EL (cell line): ENCODE measurements at places on chromosomes 5 and 9.

GRCh38 chr9:129235041-129235930 lies 57.2 kb upstream of the IER5L start:
- DNase-seq = no peak

DNA sequence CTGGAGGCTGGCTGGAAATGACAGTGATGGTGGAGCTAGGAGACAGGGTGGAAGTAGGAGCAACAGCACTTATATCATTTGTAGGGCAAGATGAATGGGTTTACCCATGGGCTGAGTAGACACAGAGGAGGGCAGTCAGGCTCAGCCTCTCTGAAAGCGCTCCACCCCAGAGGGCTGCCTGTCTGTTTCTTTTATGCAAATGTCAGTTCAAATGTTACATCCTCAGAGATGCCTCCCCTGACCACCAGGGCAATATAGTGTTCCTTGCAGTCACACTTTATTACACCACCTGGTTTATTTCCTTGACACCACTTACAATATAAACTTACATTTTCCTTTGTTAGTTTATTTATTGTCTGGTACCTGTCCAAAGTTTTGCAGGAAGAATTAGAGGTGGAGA lies 159.5 kb upstream of the IL12B start:
- DNase-seq = no peak

DNA sequence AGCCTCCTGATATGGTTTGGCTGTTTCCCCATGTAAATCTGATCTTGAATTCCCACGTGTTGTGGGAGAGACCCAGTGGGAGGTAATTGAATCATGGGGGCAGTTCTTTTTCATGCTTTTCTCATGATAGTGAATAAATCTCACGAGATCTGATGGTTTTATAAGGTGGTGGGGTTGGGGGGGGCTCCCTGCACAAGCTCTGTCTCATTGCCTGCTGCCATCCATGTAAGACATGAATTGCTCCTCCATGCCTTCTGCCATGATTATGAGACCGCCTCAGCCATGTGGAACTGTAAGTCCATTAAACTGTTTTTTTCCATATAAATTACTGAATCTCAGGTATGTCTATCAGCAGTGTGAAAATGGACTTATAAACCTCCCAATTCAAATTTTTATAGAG lies 12.8 kb downstream of the XRCC4 start:
- DNase-seq = no peak

- DNase-seq = peak; percentile 86
Measured at GRCh38 chr5:96172436-96172835, 210.8 kb upstream of the ELL2 start.

DNA sequence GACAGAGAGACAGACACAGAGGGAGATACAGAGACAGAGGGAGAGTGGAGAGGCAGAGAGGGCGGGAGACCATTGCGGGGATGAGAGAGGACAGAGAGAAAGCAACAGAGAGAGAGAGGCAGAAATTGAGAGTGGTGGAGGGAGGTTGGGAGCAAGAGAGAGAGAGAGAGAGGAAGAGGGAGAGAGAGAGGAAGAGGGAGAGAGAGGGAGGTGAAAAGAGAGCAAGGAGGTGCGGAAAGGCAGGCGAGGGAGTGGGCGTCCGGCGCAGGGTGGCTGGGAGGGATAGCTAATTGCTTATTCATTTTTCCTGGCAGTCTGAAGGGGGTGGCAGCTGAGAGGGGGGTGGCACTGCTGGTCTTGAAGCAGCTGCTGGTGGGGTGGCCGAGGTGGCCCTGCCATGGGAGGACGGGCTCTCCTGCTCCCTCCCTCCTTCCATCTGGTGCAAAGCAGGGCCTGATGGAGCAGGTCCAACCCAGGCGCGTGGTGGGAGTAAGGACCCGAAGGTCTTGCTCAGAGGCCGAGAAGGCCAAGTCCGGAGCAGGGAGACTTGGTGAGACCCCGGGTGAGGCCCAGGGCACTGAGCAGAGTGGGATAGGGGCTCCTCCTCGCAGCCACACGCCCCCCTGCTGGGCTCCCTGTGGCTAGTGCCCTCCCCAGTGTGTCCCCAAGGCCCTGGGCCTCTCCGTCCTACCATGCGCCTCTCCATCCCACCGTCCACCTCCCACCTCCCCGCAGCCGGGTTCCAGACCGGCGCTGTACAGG lies 25.3 kb upstream of the RNU6ATAC start:
- DNase-seq = no peak

DNA sequence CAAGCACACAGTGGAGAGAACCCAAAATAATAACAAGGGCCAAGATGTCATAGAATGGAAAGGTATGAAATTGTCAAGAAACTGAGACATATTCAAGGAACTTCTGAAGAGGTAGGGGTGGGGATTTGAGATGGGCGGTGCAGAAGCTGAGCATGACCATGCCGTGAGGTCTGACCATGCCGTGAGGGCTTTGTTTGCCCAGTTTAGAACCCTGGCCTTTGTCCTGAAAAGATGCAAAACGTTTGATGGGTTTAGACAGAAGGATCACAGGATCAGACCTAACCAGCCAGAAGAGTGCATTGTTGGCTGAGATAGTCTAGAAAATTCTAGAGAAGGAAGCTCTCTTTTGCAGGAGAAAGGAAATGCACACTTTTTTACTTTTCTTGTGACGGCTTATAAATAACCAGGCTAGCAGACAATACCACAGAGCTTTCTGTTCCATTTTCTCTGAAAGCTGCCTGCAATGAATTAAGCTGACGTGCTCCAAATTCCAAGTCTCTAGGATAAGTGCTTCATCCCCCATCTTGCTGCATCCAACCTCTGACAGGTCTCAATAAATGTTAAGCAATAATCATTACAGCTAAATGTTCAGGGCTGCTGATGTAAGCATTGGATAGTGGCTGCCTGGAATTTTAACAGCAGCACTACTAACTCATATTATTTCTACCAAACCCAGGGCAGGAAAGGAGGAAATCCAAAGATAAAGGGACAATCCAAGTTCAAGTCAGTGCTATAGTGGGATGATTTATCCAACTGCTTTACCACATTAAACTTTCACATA lies 110.9 kb upstream of the IL6ST start:
- DNase-seq = no peak

DNA sequence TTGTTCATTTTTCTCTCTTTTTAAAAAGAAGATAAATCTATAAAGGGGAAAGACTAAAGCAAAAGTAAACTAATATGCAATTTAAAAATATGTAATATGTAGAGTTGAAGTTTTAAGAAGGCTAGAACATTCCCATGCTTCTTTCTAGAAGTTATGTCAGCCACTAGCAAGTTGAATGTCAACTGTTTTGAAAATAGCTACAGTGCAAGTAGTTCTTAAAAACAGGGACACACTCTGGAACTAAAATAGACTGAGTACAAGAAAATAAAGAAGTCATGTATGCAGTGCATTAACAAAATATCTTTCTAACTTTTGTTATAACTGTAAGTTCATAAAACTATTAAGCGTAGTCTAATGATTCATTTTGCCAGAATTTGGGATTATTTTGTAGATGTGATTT lies 7.9 kb downstream of the TMEM38B start:
- no peak for DNase-seq

DNA sequence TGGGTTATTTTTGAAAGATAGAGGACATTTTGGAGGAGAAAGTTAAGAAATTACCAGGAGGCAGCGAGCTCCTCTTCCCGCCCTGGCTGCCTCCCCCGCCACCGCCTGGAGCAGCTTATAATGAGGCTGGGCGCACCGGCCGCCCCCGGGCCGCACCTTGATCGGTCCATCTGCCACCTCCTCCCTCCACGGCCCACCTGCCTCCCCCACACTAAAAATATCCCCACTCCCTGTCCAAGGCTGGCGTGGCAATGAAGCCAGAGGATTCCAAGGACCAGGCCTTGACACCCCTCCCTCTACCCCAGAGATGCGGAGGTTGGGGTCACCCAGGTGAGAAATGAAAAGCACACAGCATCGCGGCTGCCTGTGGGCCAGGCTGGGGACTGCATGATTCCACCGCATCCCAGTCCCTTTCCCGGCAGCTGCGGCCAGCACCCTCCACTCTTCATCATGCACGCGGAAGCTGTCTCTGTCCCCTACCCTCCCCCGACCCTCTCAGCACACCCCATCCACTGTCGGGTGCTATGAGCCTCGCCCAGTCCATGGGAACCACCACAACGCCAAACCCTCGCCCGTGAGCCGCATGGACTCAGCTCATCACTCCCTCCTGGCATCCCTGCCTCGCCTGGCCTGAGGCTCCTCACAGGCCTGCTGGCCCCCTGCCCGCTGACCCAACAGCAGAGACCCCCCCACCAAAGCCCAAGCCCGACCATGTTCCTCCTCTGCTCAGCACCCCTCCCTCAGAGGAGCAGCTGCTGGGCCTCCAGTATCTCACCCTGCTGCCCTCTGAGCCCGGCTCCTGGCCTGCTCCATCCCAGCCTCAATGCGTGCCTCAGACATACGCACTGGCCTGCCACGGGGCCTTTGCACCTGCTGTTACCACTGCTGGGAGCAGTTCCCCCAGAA lies 50.0 kb downstream of the SARDH start:
- no peak for DNase-seq

DNA sequence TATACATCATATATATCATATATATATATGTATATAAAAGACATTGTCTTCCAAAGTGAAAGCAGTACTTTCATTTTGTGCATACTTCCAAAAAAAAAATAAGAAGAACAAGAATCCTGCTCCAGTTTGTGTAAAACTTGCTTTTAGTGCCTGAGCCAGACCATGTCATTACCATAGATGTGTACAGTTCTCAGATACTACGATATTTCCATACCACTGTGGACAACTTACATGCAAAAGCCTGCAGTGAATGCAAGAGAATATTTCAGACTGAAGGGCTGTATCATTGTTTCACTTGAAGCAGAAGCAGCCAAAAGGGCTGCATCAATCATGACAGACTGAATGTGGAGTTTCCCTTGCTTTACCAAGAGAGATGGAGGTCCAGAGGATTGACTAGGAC lies 72.6 kb upstream of the CYLC2 start:
- DNase-seq = no peak

GRCh38 chr5:169424670-169425378 lies 123.9 kb upstream of the SLIT3 start:
- no peak for DNase-seq

GRCh38 chr9:86695910-86696424 lies 251.3 kb downstream of the GAS1 start:
- peak; percentile 24 for DNase-seq

- DNase-seq = no peak
Measured at GRCh38 chr9:77759391-77759790, 111.3 kb upstream of the GNA14 start.

GRCh38 chr5:74035521-74035937 lies 409.5 kb downstream of the ARHGEF28 start:
- DNase-seq = peak; percentile 88

DNA sequence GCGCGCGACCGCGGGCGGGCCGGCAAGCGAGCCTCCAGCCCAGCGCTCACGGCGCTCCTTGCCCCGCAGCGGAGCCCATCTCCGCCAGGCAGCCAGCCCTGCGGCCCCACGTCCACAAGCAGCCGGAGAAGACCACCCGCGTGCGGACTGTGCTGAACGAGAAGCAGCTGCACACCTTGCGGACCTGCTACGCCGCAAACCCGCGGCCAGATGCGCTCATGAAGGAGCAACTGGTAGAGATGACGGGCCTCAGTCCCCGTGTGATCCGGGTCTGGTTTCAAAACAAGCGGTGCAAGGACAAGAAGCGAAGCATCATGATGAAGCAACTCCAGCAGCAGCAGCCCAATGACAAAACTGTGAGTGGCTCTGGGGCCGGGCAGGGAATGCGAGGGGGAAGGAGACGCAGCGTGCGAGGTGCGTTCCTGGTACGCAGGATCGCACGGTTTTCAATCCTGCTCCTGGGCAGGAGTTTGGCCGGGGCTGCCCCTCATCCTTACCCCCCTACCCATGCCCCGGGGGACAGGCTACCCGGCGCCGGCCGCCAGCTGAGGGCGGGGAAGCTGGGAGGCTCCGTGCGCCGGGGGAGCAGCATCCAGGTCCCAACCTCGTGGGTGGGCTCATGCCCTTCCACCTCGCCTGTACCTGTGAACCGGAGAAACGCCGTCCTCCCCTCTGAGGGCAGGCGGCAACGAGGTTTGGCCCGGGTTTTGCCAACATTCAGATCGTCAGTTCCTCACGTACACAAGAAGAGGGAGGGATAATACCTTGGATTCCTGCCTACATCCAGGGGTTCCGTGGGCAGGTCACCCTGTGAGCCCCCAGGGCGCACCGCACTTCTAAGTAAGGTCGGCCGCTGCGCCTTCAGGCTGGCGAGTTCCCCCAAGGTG lies 6.6 kb downstream of the ISL1 start:
- DNase-seq = no peak

DNA sequence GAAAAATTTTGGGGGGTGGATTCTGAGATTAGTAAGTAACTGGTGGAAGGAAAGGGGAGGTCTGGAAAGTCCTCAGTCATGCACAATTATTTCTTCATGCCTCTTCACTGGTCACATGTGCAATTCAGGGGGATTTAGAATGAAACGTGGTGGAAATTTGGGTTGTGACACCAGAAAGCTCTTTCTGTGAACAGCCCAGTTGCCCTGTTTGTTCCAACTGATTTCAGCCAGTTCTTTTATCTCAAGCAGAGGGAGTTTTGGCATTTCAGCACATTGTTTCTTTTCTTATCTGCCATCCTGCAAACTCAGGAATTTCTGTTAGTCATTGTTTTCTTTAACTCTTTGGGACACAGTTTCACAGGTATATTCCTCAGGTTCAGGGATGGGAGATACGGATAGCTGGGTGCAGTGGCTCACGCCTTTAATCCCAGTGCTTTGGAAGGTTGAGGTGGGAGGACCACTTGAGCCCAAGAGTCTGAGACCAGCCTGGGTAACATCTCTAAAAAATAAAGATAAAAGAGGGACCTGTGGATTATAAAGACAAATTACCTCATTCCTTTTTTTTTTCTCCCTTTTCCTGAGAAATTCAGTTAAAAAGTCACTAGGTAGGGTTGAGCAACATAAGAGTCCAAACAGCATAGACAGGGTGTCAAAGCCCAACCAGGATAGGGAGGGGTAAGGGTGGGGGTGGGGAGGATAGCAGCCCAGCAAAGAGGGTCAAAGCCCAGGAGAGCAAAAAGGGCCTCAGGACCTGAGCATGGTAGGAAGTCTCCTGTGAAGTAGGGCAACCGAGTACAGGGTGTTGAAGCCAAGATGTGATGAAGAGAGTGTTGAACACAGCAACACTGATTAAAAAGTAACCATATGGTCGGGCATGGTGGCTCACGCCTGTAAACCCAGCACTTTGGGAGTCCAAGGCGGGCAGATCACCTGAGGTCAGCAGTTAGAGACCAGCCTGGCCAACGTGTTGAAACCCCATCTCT lies 5.4 kb upstream of the B4GALT1 start:
- no peak for DNase-seq

- no peak for DNase-seq
Measured at GRCh38 chr5:27240791-27241190, 202.4 kb upstream of the CDH9 start.

DNA sequence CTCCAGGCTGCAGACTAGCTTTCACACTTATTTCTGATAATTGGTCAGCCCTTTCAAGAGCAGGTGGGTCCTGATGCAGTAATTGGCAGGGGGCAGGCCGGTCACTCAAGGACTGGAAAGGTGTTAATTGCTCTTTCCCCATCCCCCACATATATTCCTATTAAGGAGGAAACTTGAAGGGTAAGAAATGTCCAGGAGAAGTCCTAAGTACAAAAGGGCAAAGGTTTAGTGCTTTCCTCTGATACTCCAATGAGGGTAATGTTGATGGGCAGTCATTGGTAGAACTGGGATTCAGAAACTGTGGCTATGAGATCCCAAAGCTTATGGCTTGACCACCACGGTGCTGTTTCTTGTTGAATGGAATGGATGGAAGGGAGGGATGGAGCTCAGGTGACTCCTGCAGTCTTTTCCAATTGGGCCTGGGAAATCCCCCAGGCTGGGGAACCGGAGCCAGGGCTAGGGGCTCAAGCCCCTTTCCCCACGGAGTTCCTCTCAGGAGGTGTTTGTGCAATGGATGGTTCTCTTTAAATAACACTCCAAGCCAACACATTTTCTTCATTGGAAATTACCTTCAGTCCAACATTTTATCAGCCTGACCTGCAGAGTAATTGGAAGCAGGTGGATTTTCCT lies 103.2 kb upstream of the ALDH1B1 start:
- DNase-seq = no peak
